ENCODE measurements at places on chromosomes 16 and 17.

- H3K4me3 ChIP-seq, result peak overlapping the region; percentile 84
- H3K27ac ChIP-seq, result peak overlapping the region; percentile 94
- H3K36me3 ChIP-seq, result peaks cover 7% of the 10 kb centered on the region
- no peaks in the 10 kb centered on the region for H3K27me3 ChIP-seq
- no peak for DNase-seq
These were observed 805 bp upstream of the TANC2 start for GRCh38 chr17:62965174-62965685.

- DNase-seq, result no peak
- H3K36me3 ChIP-seq, result peaks cover 6% of the 10 kb centered on the region
- H3K4me1 ChIP-seq, result peaks cover 26% of the 10 kb centered on the region
- no peak overlapping the region for H3K4me3 ChIP-seq
These were observed 5.4 kb downstream of the GFOD2 start for GRCh38 chr16:67713647-67714273.

DNA sequence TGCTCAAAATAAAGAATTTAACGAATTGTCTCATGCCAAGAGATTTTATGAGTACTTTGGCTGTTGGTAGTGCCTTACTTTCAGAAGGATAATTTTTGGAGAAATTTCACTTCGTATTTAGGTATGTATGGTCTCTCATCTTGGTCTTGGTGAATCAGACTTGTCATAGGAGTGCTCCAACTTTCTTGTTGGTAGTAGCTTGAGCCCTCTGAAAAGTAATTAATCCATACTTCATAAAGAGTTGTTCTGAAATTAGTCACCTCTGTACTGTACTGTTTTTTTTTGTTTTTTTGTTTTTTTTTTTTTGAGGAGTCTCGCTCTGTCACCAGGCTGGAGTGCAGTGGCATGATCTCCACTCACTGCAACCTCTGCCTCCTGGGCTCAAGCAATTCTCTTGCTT lies 11.6 kb downstream of the ZNRF1 start:
- H3K27me3 ChIP-seq, result no peaks in the 10 kb centered on the region
- no peak overlapping the region for H3K27ac ChIP-seq
- no peak for DNase-seq
- no peaks in the 10 kb centered on the region for H3K36me3 ChIP-seq
- no peak overlapping the region for H3K4me3 ChIP-seq

- H3K27me3 ChIP-seq, result peaks cover 25% of the 10 kb centered on the region
- H3K4me1 ChIP-seq, result no peaks in the 10 kb centered on the region
- H3K4me3 ChIP-seq, result no peak overlapping the region
- peak overlapping the region; percentile 8 for H3K27ac ChIP-seq
- H3K36me3 ChIP-seq, result no peaks in the 10 kb centered on the region
These were observed 13.1 kb upstream of the ABCC3 start for GRCh38 chr17:50621574-50622031.

- no peaks in the 10 kb centered on the region for H3K4me1 ChIP-seq
- no peak overlapping the region for H3K27ac ChIP-seq
- H3K4me3 ChIP-seq, result no peak overlapping the region
These were observed 7.5 kb upstream of the EDC4 start for GRCh38 chr16:67865318-67865717.

- no peak for DNase-seq
- H3K27me3 ChIP-seq, result no peaks in the 10 kb centered on the region
- no peak overlapping the region for H3K27ac ChIP-seq
- peaks cover 7% of the 10 kb centered on the region for H3K4me1 ChIP-seq
These were observed 48.6 kb downstream of the PRKCA start for GRCh38 chr17:66351033-66351432.

Measured in effector memory CD8-positive, alpha-beta T cell (primary cell).